Activated CD4-positive, alpha-beta T cell treated with anti-CD3 and anti-CD28 coated beads for 1 hour (primary cell): ENCODE measurements at places on chromosomes 6 and 20.

- DNase-seq, result no peak
These were observed 14.8 kb upstream of the TMEM244 start for GRCh38 chr6:129875610-129876520.

DNA sequence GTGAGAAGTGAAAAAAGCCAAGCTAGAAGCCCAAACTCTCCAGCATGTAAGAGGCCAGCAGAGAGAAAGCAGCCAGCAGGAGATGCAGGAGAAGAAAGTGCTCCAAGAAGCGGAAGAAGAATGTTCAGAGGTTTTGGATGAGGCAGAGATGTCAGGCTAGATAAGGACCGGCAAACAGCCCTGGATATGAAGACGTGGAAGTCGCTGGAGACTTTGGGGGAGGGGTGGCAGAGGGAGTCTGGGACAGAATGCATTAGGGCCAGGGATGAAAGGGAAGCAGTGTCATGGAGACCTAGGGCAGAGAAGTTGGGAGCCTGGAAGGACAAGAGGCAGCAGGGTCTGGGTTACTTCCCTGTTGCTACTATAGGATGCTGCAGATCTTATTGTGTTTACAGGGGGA lies 5.3 kb upstream of the SCUBE3 start:
- DNase-seq, result no peak

GRCh38 chr6:169115632-169116031 lies 138.0 kb downstream of the THBS2 start:
- no peak for DNase-seq

GRCh38 chr6:125346201-125346925 lies 44.6 kb upstream of the HDDC2 start:
- no peak for DNase-seq

DNA sequence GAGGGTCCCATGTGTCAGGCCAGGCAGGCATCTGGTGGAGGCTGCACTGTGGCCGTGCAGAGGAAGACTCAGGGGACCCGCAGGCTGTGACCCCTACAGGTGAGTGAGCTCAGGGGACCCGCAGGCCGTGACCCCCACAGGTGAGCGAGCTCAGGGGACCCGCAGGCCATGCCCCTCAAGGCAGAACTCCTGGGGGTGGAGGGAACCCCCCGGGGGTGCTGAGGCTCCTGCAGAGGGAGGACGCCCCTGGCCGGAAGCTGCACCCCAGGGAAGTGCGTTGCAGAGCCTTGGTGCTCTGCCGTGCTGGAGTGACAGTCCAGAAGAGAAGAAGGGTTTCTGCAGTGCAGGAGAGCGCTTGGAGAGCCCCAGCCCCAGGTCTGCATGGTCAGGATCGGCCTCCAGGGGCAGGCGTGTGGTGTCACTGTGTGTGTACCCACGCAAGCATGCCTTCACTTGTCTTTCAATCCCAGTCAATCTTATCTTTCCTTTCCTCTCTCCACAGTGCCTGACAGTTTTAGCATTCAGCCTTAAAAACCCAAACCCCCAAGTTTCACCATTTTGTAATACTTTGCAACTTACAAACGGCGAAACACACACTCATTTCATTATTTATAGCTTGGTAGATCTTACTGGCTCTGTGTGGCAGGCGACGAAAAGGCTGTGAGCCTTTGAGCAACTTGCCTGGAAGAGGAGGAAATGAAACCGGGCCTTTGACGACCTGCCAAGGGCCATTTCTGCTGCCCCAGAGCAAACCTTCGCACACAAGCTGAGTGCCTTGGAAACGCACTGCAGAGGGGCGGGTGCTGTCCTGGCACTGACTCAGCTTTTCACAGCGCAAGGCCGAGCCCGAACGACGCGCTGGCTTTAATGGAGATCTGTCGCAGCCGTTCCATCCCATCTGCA lies 101.4 kb upstream of the AGPAT4 start:
- DNase-seq, result no peak

DNA sequence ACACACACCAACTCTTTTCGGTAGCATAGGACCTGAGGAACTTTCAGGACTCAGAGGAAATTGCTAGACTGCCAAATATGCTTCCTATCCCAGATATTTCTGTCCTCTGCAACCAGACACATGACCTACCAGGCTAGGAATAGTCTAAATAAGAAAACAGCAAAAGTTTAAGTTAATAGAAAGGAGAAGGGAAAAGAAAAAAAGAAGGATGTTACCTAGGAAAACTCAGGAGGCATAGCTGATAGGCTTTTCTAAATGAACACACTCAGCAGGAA lies 74.6 kb downstream of the MAP3K5 start:
- DNase-seq, result no peak

- DNase-seq, result no peak
These were observed 213.7 kb downstream of the ANKRD60 start for GRCh38 chr20:58014628-58015315.

- DNase-seq, result no peak
These were observed 19.8 kb downstream of the FKBP5 start for GRCh38 chr6:35668744-35669450.

DNA sequence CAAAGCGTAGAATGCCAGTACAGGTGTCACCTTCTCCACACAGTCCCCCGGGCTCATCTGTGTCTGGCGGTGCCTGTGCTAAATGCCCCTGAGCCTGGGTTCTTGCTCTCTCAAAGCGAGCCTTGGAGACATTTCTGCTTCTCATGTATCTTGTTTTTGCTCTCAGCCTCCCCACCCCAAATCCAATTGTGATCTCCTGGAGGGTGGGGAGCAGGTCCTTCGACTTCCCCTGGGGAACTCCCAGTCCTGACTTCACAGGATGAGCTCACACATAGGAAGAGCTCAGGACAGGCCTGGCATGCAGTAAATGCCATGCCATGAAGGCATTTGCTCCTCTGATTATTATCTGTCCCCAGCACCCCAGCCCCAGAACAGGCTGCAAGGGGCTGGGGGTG lies 58.1 kb downstream of the NOL4L start:
- DNase-seq, result no peak

GRCh38 chr6:28537509-28538140 lies 11.9 kb downstream of the GPX5 start:
- no peak for DNase-seq

GRCh38 chr20:8139899-8140298 lies 7.8 kb downstream of the PLCB1 start:
- DNase-seq, result no peak

DNA sequence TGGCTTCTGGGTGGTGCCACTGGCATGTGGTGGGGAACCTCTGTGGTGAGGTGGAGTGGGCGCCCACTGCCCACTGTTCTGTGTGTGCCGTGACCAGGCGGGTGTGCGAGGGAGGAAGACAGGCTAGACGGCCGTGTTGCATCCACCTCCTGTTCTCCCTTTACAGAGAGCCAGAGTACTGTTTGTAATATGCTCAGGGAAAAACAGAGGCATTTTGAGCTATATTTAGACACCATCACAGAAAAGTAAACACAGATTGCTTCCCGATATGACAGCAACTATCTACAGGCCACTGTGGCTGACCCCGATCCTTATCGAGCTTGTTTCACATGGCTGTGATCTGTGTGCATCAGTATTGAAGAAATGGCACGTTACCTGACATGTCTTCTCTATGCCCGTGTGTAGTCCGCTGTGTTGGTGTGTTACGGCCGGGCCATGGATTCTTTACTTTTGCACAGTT lies 45.6 kb downstream of the ARID1B start:
- DNase-seq, result no peak
